ENCODE measurements at places on chromosomes 7 and 10.

- no peak for DNase-seq
Observed at GRCh38 chr7:47521011-47521795, 60.7 kb downstream of the TNS3 start.

- no peak for DNase-seq
Observed at GRCh38 chr10:84208023-84208422, 13.7 kb downstream of the CDHR1 start.

- no peak for DNase-seq
Observed at GRCh38 chr7:31000161-31000693, 36.5 kb downstream of the GHRHR start.

DNA sequence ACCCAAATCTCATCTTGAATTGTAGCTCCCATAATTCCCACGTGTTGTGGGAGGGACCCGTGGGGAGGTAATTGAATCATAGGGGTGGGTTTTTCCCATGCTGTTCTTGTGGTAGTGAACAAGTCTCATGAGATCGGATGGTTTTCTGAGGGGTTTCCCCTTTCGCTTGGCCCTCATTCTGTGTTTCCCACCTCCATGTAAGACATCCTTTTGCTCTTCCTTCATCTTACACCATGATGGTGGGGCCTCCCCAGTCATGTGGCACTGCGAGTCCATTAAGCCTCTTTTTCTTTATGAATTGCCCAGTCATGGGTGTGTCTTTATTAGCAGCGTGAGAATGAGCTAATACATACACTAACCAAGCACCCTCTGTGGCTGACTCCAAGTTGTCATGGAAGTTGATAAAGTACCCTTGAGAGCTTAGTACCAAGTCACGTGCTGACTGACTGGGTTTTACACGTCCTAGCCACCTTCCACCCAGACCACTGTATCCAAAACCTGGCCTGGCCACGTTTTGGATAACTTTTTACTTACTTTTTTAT, 614.4 kb downstream of the SDK1 start:
- DNase-seq: no peak

DNA sequence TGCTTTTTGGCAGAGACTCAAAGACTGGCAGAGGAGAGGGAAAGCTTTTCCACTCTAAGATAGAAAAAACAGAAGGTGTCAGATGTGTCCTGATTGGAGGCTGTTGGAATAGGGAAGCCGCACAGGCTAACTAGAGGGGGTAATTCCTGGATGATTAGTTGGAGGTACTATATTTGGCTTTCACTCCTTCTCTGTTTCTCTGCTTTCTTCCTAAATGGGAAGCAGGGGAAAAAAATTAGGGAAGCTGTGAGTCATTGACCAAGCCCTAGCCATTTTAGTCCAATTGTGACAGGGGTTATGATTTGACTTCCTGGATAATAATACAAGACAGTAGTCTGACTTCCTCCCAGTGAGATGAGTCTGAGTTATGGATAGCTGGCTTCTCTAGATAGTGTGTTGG, 475.2 kb upstream of the CELF2 start:
- DNase-seq: no peak

GRCh38 chr7:78301407-78301806, 502.8 kb downstream of the PHTF2 start:
- DNase-seq: no peak

DNA sequence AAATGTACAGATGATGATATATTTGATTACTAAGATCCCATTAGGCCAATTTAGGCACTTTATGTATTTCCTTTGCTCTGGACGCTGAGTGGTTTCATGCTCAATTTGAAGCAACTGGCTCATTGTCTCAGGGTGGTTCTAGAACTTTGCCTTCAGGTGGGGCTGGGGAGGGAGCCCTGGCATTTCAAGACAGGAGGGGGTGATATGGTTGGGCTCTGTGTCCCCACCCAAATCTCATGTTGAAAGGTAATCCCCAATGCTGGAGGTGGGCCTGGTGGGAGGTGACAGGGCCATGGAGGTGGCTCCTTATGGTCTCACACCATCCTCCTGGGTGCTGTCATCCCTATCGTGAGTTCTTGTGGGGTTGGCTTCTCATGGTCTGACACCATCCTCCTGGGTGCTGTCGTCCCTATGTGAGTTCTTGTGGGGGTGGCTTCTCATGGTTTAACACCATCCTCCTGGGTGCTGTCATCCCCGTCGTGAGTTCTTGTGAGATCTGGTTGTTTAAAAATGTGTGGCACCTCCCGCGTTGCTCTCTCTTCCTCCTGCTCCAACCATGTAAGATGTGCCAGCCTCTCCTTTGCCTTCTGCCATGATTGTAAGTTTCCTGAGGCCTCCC, 151.5 kb upstream of the KLF6 start:
- no peak for DNase-seq

GRCh38 chr10:45035673-45036072, 35.0 kb downstream of the ZNF22 start:
- no peak for DNase-seq

GRCh38 chr10:33822774-33823173, 488.3 kb upstream of the NRP1 start:
- DNase-seq: no peak

DNA sequence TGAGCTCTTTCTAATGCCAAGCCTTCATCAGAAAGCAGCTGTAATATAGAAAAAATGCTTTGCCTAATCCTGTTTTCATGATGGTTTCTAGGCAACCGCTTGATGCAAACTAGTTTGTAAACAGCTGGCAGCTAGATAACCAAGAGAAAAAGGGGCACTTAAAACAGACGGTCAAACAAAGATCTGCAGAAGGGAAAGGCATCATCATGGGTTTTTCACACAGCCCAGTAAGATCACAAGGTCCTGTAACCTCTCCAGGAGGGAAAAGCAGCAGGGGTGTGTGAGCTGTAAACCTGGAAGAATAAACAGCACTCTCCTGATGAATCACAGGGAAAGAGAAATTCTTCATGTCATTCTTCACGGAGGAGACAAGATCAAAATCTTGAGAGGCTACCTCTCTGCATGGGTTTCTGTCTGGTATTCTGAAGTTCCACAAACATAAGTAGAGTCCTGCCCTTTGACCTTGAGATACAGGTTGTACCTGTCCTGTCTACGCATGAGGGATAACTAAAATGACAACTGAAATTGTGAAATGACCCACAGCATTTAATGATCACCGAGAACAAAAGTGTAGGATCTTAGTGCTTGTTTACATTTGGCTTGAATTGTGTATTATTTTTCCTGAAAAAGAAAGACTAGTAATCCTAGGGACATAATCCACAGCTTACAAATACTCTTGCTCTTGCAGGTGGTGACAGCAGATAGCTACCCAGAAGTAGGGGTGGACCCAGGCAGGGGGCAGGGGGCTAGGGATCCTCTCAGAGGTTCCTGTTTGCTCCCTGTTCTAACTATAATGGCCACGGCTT, 48.0 kb downstream of the CREB3L2 start:
- no peak for DNase-seq

DNA sequence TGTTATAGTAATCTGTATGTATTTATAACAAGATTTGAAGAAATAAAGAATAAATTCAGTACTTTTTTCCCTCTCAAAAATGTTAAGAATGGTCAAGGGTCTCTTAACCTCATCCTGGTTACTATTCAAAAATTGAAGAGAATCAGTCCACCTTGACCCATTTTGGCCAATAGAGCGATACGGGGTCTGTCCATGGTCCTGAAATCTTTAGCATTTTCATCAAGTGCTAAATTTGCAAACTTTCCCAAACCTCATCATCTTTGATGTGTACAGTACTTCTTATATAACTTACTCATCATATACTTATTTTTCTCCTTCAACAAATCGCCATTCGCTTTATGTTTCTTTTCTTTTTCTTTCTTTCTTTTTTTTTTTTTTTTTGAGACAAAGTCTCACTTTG, 23.6 kb downstream of the TMEM178B start:
- no peak for DNase-seq

DNA sequence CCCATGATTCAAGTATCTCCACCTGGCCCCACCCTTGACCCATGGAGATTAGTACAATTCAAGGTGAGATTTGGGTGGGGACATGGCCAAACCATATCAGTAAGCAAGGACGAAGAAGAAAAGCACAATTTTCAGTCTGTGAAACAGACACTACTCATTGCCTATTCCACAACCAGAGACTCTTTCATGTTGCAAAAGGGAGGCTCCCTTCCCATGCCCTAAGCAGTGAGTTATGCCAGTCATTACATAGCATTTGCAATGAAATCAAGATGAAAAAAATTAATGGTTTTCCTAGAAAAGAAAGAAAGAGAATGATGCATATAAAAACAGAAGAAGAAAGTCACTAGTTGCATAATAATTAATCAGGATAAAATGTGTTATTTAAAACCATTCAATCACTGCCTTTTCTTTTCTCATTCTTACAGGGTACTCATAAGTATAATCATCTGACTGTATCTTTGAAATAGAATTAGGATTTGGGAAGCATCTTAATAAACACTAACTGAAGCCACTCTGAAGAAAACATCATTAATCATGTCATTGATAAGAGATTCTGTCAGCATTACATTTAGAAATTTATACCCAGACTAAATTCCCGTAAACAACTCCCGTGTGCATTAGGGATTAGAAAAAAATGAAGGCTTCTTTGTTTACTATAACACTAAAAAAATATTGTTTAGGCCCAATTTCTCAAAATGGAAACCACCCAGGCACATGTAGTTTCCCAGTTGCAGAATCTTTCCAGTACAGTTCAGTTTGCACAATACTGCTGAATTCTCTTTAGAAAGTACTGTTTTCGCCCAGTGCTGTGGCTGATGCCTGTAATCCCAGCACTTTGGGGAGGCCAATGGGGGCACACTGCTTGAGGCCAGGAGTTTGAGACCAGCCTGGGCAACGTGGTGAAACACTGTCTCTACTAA, 9.1 kb downstream of the PRPS1L1 start:
- DNase-seq: no peak

- DNase-seq: no peak
Observed at GRCh38 chr10:23643111-23643780, 204.4 kb downstream of the OTUD1 start.

DNA sequence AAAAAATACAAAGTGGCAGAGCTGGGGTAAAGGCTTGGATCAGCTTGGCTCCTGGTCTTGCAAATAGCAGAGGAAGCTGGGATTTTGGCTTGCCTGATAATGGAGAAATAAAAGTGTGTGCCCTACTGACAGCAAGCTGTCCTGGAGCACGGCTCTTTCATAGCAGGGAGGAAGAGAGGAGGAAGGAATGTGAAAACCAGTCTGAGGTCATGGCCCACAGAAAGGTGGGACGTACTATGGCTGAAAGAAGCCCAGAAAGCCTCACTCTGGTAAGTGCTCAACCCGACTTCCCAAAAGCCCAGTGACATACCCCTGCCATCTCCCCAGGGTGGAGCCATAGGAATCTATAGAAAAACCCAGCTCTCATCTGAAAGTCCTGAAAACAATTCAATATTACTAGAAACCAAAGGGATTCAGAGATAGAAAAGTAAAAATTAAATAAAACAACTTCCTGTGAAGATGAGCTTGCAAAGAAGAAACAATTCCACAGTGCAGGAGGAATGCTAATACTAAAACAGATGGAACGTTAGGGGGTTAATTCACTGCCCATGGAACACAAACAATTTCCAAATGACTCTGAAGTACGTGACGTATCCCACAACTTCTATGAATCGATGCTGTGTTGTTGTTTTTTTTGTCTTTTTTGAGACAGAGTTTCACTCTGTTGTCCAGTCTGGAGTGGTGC, 246.7 kb upstream of the PTN start:
- DNase-seq: no peak

GRCh38 chr7:1024331-1024841, 20.0 kb upstream of the GPR146 start:
- no peak for DNase-seq

DNA sequence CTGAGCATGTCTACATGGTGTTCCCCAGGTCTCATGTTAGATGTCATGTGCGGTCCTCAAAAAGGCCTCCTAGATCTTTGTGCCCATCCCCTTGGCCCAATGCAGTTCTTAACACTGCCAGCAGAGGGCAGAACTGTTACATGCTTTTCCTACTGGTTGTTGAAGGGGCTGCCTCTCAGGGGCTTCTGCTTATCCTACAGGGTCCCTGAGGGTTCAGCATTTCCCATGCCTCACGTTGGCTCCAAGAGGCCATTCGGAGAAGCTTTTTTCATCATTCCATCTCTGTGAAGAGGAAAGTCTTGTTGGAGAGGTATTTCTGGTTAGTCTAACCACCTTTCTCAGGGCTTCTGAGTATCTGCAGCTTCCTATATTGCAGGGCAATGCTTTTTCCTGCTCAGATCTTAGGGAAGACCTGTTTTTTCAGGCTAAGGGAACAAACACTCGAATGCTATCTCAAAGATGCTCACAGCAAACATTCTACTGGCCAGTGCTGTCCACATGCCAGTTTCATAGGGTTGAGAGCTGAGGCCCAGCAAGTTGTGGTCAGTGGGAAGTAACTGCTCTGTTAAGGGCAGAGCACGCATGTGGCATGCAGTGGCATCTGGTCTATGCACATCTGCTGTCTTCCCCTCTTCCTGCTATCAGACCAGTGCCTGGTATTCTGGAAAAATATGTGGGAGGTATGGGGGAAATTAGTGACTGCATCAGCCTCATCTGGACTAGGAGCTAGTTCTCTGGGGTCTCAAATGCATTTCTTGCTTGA, 31.5 kb downstream of the MBL2 start:
- DNase-seq: peak; percentile 55

GRCh38 chr7:33040803-33041516, 21.6 kb downstream of the NT5C3A start:
- no peak for DNase-seq

- no peak for DNase-seq
Observed at GRCh38 chr10:111648046-111648445, 535.5 kb downstream of the GPAM start.

- no peak for DNase-seq
Observed at GRCh38 chr10:72344932-72345331, 9.8 kb downstream of the DNAJB12 start.

GRCh38 chr7:25996006-25996408, 156.0 kb upstream of the NFE2L3 start:
- DNase-seq: no peak

- no peak for DNase-seq
Observed at GRCh38 chr7:88789480-88790064, 6.0 kb downstream of the TEX47 start.

DNA sequence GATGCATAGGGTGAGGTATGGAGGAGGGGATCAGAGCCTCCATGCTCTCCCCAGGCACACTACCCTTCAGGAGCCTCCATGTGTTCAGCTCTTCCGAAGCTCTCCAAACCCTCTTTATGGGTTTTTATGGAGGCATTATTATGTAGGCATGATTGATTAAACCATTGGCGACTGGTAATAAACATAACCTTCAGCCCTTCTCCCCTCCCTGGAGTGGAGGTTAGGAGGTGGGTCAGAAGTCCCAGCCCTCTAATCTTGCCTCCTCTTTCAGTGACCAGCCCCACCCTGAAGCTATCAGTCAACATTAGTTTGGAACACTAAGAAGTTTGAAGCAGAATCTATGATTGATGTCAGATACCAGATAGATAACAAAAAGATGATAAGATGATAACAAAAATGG, 23.3 kb downstream of the CAPZA2 start:
- DNase-seq: no peak

GRCh38 chr10:126503392-126504062, 115.2 kb upstream of the ADAM12 start:
- DNase-seq: no peak

GRCh38 chr10:91238191-91238590, 17.7 kb downstream of the PCGF5 start:
- no peak for DNase-seq

GRCh38 chr10:109030581-109031210, 892.6 kb downstream of the XPNPEP1 start:
- no peak for DNase-seq

- no peak for DNase-seq
Observed at GRCh38 chr7:16817536-16817935, 12.7 kb upstream of the AGR2 start.

- no peak for DNase-seq
Observed at GRCh38 chr10:117619223-117619622, 76.7 kb downstream of the EMX2 start.

Measured in iPS DF 6.9 (cell line).